Kidney (tissue), 22 donors: ENCODE measurements at places on chromosomes 5 and 9.

DNA sequence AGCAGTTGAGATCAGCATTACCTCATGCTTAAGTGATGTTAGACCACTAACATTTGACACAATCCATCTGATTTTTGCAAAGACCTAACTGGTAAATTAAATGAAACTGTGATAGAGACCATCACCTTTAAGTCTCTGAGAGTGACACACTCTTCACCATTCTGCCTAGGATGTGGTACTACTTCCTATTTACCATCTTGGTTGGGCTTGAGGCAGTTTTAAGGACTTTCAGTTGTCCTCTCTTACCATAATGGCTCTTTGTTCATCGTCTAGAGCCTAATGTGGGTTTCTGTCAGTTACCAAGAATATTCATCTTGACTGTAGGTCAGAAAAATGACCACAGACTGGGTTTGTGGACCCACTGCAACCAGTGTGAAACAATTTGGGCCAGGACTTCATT is 158.1 kb downstream of the CETN3 start:
- no peak for DNase-seq

- no peak for DNase-seq
These were observed 344.8 kb downstream of the NTRK2 start for GRCh38 chr9:85014292-85014691.

DNA sequence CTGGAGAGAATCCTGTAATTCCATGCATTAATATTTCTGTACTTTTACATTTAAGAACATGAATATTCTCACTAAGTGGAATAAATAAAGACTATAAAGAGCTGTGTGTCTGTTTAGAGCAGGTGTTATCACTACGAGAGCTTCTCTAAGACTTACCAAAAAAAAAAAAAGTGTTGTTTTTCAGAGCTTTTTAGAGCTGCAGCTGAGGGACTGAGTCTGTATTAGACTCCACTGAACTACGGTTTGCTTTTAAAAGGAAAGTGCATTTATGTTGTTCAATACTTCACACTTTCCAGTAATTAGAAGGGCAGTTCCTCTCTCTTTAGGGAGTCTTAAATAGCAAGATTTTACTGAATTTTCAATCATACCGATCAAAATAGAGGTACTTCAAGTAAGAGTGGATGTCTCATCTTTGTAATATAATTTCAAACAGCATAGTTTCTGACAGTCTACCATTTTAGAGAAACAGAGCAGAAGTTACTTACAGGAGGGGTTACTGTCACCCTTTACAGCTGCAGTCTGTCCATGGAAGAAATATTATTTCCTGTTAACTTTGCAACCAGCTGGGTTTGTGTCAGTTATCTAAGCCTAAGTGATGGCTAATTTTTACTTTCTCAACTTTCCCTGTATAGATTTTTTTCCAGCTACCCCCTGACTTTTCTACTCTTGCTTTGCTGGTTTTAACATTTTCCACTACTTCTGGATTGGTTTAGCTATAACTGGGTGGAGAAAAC is 2.4 kb downstream of the SYK start:
- DNase-seq: peak; percentile 75

DNA sequence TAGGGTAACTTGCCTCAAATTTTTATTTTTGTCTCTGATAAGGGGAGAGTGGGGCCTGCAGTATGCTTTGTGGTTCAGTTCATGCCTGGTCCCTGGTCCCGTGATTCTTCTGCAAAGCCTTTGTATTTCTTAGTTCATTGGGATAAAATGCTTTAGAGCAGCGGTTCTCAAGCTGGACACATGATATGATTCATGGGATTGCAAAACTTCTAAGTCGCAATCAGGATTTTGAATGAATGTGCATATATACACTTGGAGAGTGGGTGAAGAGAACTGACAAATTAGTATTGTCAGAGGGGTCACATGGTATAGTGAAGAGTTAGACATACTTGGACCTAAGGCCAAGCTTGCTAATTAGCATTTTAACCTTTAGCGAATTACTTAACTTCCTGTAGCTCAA is 265.4 kb upstream of the KLF9 start:
- DNase-seq: no peak

GRCh38 chr5:150085191-150085912 is 1.0 kb downstream of the CSF1R start:
- DNase-seq: no peak

DNA sequence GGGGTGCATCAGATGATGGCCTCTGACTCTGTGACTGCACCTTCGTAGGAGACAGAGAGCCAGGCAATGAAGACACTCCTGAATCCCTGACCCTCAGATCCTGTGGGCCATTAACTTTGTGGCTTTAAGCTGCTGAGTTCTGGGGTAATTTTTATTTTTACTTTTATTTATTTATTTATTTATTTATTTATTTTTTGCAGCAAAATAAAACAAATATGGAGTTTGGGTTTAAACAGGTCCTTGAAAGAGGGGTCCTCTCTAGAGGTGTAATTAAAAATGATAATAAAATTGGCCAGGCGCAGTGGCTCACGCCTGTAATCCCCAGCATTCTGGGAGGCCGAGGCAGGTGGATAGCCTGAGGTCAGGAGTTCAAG is 104.9 kb upstream of the RAPGEF1 start:
- DNase-seq: no peak

- DNase-seq: no peak
These were observed 72.1 kb downstream of the MRPL36 start for GRCh38 chr5:1727571-1727970.

GRCh38 chr5:66333192-66333591 is 189.1 kb downstream of the SREK1 start:
- no peak for DNase-seq

DNA sequence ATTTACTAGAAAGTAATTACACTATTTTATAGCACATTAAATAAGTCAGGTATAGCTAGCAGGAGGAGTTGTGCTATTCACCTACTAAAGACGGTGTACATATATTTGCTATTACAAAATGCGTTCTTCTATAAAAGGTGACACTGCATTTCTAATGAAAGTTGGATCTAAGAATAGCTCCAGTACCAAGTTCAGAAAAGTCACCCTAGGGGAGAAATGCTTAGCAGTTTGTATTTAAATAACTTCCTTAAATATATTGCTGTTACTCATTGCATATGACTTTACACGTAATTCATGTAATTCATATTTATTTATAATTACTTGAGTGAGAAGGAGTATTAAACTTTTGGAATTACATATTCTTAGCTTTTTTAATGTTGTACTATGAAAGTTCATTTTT is 7.0 kb upstream of the SUB1 start:
- no peak for DNase-seq

DNA sequence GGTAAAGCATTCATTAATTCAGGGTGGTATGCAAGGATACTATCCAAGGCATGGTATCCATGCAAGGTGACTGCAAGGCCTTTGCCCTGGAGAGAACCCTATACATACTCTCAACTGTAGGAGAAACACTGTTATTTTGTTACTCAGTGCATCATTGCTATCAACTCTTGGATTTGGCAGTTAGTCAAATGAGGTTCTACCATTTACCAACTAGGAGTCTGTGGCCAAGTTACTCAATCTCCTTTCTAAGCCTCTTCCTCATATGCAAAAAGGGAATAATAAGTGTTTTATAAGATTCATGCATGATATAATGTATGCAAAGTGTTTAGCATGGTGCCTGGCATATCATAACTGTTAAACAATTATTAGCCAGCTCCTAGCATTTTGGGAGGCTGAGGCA is 4.0 kb downstream of the PCDHGC3 start:
- no peak for DNase-seq

DNA sequence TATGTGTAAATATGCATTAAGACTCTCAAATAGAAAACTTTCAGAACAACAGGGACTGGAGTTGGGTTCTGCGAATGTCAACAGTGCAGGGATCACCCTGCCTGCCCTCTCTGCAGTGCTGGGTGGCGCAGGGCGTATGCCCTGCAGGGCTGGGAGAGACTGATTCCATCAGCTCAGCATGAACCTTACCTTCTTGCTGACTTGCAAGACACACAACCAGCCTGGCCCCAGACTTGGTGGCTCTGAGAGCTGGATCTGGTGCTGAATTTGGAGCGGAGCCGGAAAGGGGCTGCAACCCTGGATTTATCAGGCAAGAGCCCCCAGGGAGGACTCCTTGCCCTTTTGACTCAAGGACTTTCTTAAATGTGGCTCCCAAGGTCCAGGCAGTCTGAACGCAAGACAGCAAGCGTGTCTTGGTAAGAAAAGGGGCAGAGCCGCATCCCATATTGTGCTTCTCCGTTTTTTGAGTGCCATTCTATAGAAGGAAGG is 376.0 kb upstream of the IRX2 start:
- no peak for DNase-seq

DNA sequence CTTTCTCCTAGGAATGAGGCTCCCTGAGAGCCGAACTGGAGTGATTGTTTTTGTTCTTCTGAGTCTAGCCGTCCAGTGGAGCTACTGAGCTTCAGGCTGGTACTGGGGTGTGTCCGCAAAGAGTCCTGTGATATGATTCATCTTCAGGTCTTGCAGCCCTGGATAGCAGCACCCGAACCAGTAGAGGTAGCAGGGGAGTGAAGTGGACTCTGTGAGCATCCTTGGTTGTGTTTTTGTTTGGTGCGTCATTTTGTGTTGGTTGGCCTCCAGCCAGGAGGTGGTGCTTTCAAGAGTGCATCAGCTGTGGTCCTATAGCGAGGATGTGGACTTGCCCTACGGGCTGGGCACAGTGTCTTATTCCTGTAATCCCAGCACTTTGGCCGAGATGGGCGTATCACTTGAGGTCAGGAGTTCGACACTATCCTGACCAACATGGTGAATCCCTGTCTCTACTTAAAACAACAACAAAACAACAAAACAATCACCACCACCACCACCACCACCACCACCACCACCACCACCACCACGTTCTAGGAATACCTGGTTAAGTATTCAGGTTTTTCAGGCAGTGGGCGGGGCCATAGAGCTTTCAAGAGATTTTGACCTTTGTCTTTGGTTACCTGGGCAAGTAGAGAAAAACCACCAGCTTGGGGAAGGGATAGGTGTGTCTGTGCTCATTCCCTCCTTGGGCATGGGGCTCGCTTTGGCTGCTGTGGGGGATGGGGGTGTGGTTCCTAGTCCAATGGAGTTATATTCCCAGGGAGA is 154.0 kb downstream of the WDR70 start:
- no peak for DNase-seq

DNA sequence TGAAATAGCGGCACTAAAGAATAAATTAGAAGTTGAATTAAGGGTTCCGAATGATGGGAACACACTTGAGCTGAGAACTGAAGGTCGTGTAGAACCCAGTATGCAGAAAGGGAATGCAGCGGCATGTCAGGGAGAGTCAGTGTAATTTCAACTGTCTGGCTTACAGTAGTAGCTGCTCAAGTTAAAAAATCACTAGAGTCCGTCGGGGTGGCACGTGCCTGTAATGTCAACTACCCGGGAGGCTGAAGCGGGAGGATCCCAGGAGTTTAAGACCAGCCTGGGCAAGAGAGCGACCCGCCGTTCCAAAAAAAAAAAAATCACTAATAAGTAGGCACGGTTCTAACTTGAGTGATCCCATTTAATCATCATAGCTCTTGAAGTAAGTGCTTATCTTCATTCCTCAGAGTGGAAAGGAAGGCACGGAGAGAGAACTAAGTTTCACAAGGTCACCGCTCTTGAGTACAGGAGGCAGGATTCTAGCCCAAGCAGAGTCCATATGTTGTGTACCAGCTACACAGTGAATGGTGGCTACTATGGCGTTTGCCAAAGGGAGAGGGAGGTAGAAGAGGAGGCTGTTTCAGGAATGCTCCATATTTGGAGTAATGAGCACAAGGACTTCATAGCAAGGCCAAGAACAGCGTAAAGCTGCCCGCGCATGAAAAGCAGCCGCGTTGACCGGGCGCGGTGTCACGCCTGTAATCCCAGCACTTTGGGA is 831 bp downstream of the RMRP start:
- peak; percentile 59 for DNase-seq

DNA sequence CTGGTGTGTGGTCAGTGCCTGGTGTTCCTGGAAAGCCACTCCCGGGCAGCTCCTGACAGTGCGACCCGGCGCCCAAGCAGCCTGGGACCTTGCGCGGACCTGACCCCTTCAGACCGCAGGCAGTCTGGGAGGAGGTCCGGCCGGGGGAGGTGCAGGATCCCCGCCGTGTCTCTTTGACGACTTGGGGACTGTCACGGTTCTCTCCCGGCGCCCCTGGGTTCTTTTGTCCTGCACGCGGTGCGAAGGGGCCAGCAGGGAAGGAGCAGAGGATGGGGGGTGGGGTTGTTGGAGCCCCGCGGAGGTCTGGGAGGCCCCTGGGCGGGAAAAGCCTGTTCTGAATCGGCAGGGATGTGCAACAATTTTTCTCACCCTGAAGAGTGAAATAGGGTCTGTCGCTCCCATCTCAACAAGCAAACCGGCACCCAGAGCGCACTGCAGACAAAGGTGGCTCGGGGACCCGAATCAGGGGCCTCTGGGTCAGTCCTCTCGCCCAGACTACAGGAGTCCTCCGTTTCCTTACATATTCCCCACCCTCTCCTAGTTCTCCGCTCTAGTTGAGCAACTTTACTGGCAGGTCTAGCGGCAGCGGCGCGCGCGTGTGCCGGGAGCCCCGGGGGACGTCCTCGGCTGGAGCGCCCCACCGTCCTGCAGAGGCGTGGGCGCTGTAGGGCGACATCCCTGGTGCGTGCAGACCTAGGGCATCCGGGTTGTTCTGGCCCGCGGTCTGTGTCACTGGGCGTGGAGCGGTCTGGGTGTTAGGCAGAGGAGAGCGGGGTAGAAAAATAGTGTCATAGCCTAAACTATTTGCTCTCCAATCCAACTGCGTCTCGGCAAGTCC is 1.2 kb downstream of the VCAN start:
- DNase-seq: peak; percentile 83

GRCh38 chr5:124404796-124405195 is 341.6 kb downstream of the ZNF608 start:
- no peak for DNase-seq

- no peak for DNase-seq
These were observed 7.9 kb upstream of the MYORG start for GRCh38 chr9:34384368-34385165.

- DNase-seq: no peak
These were observed 72.9 kb upstream of the PAM start for GRCh38 chr5:102682101-102682647.

GRCh38 chr9:110622368-110622767 is 42.8 kb upstream of the SVEP1 start:
- no peak for DNase-seq

GRCh38 chr5:3009605-3010004 is 258.1 kb upstream of the IRX2 start:
- no peak for DNase-seq

GRCh38 chr9:16294133-16294770 is 576.2 kb downstream of the BNC2 start:
- DNase-seq: no peak

GRCh38 chr5:91928754-91929521 is 545.8 kb upstream of the ARRDC3 start:
- DNase-seq: peak; percentile 36
